ENCODE measurements at places on chromosomes 1 and 21.
A peak's percentile ranks its signal among the peaks of the same experiment; 100 is the strongest.

DNA sequence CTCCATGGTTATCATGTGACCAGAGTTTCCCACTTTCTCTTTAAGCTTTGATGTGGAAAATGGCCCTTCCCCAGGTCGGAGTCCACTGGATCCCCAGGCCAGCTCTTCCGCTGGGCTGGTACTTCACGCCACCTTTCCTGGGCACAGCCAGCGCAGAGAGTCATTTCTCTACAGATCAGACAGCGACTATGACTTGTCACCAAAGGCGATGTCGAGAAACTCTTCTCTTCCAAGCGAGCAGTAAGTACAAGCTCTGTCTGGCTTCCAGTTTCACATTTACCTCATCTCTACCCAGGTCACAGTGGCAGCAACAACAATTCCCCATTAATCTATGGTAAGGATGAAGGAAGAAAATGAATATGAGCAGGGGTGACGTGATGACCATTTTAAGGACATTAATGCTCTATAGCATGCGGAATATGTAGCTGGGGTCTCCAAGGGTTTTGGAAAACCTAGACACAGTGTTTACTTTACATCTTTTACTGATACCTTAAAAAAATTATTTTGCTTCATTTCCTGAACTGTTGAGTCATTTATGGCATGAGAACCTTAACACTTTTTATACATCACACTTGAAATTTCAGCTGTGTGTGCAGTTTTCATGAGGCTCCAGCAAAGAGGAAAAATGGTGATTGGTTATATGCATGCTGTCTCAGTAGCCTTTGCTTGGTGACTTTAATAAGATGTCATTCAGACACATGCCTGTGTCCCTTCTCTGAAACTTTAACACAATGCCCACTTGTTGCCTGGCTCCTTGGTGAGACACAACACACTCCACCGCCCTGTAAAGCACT, 286.3 kb upstream of the SGIP1 start:
- no peak for DNase-seq

DNA sequence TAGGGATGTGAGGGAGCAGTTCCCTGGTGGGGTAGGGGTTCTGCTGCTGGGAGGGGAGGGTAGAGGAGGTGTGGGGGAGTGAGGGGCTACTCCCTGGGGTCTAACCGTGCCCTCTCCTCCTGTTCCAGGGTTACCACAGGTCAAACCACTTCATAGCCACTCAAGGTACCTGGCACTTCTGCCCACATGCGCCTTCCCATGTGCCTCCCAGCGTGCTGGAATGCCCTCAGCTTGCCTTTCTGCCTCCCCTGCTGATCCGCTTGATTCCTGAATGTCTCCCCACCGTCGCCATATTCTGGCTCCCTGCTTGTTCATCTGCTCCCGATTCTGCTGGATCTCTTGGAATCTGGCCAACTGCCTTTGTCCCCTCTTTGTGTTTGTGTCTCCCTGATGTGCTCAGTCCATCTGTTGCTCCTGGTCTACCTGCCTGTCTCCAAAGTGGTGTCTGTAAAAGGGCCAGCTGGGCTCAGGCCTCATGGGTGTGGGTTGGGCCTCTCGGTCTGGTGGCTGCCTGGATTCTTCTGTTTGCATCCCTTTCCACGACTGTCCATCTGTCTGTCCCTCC, 74.4 kb downstream of the PTPRU start:
- DNase-seq = no peak

DNA sequence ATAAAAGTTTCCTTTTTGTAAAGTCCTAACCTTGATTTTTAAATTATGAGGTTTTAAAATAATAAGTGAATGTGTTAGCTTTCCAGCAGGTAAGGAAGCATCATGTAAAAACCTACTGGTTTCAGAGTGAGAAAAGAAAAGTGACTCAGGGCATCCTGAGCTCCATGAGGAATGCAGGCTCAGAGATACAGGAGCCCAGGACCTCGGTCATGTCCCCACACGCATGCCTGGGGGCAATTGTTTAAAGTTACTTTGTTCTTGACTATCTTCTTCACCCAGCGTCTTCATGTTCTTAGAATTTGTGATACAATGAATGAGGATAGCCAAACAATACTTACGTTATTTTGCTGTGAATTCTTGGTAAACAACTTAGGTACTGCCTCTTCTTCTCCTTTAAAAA, 117.4 kb upstream of the PLPPR5 start:
- DNase-seq = no peak

GRCh38 chr1:6497215-6497866, 5.9 kb upstream of the PLEKHG5 start:
- DNase-seq = peak; percentile 92

GRCh38 chr1:34984435-34984792, 733 bp downstream of the TMEM35B start:
- peak; percentile 39 for DNase-seq

- DNase-seq = no peak
Observed at GRCh38 chr1:113178522-113178921, 105.5 kb downstream of the LRIG2 start.

- no peak for DNase-seq
Observed at GRCh38 chr1:52836035-52836434, 6.5 kb upstream of the ZYG11A start.

- DNase-seq = no peak
Observed at GRCh38 chr21:28177124-28177523, 815.6 kb downstream of the LTN1 start.

GRCh38 chr21:35506352-35506751, 457.2 kb upstream of the RUNX1 start:
- no peak for DNase-seq

DNA sequence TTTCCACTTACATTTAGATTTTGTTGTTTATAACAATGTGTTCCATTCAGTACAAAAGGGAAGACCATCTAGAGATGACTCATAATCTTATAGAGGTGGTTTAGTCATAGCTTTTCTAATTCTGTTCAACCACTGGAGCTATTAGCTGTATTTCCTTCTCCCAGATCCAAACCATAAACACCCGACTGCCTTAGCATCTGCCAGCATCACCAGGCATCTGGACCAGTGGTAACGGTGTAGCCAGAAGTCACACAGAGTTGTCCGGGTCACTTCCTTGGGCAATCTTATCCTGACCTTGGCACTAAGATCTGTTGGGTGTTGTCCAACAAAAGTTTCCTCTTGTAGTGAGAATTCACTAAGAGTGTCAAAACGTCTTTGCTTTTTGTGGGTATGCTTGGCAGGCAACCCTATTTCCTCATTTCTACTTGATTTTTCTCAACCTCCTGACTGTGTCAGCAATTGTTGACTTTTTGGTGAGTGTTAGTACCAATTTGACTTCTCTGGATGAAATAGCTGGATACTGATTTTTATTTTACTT, 372.1 kb upstream of the B3GALT2 start:
- no peak for DNase-seq

GRCh38 chr1:13911697-13912619, 212.0 kb downstream of the PRDM2 start:
- DNase-seq = no peak

DNA sequence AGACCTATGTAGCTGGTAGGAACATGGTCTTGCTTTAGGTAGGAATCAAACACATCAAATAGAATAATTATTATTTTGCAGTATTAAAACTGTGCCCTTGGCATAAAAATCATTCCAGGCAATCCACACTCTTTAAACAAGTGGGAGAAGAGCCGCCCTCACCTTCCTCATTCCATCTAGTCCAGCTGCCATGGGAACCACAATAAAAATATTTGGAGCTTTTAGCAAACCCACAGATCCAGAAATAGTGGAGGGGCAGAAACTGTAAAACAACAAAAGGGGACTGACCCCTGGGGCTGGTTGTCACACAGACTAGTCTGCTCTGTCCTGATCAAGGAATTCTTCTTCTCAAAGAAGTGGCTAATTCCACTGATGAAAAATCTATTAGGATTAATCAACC, 61.6 kb downstream of the PTPRC start:
- no peak for DNase-seq

Measured in neural progenitor cell (in vitro differentiated cells).